ENCODE measurements at places on chromosomes 6 and 20.

- DNase-seq, result no peak
Measured at GRCh38 chr6:40922281-40922680, 116.7 kb downstream of the UNC5CL start.

DNA sequence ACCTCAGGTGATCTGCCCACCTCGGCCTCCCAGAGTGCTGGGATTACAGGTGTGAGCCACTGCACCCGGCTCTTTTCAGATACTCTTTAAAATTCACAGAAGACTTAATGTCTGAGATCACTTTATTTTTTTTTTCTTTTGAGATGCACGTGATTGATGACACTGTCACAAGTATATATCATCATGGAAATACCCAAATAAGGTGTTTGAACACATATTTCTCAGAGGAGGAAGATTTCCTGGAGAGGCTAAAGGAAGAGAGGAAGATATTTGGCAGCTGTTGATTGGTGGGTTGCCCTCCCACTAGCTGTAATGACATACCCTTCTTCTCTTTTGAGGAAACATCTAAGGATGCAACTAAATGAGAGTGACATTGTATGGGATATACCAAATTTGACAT lies 225.9 kb upstream of the CITED2 start:
- DNase-seq, result no peak

GRCh38 chr6:104187616-104188015 lies 672.1 kb downstream of the HACE1 start:
- no peak for DNase-seq

DNA sequence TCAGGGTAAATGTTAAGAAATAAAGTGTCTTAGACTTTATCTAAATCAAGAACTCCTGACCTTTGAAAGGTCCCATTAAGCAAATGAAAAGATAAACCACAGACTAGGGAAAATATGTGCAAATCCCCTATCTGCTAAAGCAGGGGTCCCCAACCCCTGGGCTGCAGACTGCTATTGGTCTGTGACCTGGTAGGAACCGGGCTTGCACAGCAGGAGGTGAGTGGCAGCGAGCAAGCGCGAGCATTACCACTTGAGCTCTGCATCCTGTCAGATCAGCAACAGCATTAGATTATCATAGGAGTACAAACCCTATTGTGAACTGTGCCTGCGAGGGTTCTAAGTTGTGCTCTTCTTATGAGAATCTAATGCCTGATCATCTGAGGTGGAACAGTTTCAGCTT lies 42.4 kb downstream of the LCA5 start:
- DNase-seq, result no peak

DNA sequence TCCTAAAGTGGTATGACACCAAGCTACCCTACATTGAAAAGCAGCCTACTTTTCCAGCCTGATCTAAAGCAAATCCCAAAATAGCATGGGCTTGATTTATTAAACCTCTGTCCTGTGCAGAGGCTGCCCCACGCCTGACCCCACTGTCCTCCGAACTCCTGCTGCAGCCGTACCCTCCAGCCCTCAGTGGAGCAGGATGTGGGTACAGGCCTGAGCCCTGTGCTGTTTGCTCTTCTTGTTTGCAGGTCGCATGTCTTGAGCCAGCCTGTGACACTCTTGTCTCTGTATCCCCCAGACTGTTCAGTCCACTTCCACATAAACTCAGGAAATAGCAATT lies 61.2 kb downstream of the RPP40 start:
- no peak for DNase-seq

- DNase-seq, result no peak
Measured at GRCh38 chr20:41180599-41181333, 43.4 kb downstream of the PLCG1 start.

DNA sequence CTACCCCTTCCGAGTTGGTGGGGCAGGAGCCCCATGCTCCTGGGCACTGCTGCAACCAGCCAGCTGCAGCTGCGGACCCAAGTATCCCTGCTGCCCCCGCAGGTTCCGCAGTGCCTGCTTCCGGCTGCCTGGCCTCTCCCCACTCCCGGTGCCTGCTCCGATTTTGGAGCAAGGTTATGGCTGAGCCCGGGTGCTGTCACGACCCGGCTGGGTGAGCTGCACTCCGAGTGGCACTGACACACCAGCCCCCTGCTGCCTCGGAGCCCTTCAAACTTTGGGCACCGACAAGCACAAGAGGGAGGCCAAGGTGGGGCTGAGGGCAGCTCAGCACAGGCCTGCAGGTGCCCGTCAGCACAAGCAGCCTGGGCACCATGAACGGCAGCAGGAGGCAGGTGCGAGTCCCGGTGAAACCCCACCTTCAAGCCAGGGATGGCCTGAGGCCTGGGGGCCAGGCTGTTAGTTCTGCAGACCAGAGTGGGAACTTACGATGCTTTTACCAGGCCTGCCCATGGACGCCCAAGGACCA lies 25.9 kb upstream of the HACE1 start:
- DNase-seq, result no peak

GRCh38 chr6:38805692-38806091 lies 90.6 kb downstream of the DNAH8 start:
- DNase-seq, result no peak

DNA sequence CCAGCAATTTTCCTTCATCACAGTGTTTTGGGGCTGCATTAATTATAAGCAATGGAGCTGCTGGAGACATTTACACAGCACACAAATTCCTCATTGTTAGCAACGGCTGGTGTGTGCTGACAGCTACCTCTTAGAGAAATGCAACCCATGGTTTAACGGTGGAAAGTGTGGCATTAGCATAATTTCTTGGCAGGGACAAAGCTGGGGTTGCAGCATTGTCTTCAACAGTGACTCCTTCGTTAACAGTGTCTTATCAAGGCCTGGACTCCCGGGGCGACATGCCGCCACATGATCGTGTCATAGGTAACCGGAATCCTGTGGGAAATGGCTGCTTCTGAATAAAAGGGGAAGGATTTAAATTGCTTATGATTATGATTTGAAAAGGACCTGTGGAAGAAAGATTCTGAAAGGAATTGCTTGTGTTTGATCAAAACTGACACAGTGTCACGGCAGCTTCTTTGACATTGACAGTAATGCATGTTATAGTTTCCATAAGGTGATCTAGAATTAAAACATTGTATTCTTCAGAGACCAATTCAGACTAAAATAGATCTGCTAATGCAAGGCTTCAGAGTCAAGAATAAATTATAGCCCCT lies 128.0 kb downstream of the UST start:
- no peak for DNase-seq

DNA sequence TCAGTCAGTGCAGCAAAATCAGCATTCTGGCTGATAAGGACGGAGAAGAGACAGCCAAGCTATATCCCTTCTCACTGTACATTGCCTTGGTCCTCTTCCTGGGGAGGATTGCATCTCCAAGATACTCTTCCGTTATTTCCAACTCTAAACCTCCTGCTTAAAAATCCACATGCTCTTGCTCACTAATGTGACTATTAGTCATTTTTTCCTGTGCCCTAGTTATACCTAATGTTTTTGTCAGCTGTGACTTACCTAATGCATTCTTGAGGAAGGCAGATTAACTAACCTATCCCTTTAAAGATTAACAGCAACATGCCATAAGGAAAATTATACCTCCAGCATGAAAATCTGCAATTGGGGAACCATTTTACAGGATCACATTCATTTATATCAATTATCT lies 317.6 kb downstream of the BTBD9 start:
- no peak for DNase-seq

DNA sequence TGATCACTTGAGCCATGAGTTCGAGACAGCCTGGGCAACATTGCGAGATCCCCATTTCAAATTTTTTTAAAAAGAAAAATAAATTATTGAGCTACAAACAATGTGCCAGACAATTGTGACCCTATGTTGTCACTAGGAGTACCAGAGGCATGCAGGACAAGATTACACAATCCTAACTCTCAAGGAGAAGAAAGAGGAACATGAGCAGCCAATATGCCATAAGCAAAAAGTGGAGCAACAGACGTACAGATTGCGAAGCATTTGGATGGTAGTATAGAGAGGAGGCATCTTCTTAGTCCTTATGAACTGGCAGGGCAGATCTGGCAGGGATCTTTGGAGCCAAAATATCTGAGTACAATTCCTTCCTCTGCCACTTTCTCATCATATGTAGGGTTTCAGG lies 156.4 kb downstream of the OR2B2 start:
- DNase-seq, result no peak

- DNase-seq, result no peak
Measured at GRCh38 chr6:170270984-170271593, 19.8 kb downstream of the DLL1 start.

DNA sequence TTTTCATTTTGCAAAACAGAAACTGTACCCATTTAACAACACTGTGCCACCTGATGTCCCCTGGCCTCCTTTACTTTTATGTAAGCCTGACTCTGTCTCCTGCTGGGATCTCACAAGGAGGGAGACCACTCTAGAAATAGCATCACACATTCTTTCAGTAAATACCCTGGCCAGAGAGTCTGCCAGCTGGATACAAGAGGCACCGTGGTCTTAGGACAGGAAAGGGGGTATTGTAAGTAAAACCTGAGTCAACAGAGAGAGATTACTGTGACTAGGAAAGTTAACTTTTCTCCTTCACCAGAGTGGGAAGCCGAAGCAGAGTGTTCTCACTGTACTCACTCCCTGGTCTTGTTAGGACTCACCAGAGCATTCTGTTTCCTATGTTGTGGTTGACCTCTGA lies 27.8 kb downstream of the CMTR1 start:
- DNase-seq, result no peak

All from stimulated activated CD4-positive, alpha-beta T cell treated with anti-CD3 and anti-CD28 coated beads, Interleukin-2, amount 100 ng/mL, for 24 hours (primary cell).